ENCODE measurements at places on chromosomes 3 and 15.

DNA sequence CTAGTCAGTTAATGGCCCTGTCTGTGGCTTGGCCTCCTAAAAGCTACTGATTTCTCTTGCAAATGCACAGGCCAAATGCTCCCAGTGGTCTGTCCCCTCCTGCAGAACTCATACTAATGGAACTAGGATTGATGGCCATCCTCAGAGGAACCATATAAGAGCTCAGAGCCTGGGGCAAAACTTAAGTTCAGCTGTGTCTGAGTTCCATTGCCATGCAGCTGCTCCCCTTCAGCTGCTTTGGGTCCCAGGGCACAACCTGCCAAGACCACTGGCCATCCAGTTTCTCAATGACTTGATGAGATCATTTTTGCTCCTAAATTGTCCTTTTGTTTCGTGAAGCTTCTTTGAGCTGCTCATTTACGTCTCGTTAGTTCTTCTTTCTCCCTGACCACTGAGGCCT lies 529.5 kb upstream of the TBL1XR1 start:
- no peak for DNase-seq

- peak; percentile 39 for DNase-seq
Observed at GRCh38 chr15:100111125-100112060, 230.4 kb downstream of the ADAMTS17 start.

GRCh38 chr3:100440895-100441294 lies 39.6 kb downstream of the LNP1 start:
- DNase-seq: no peak

GRCh38 chr3:50258979-50259378 lies 10.0 kb upstream of the SEMA3B start:
- no peak for DNase-seq

- no peak for DNase-seq
Observed at GRCh38 chr3:68957895-68958294, 25.5 kb upstream of the TAFA4 start.

DNA sequence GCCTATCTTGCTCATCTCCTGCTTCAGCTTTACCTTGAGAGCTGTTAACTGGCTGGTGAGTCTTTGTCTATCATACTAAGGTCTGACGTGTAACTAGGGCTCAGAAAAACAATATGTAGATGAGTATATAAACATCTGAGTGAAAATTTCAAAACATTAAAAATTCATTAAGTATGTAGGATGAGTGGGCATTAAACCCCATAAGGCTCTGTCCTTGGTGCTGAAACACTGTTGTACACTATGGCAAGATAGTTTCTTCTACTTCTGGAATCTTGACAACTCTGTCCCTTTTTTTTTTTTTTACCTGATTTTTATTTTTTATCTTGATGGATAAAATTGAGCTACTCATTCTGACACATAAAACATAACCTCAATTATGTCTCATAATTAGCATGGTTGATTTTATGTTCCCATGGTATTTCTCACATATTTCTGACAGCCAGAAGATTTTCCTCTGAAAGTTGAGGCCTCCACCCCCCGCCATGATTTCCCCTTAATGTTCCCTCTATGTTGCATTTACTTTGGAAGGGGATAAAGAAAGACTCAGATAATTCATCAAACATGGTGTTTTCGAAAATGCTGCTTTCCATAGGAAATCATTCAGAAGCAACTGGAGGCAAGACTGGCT lies 54.3 kb downstream of the DGKG start:
- no peak for DNase-seq

- DNase-seq: no peak
Observed at GRCh38 chr3:139217633-139218032, 126.2 kb upstream of the MRPS22 start.

GRCh38 chr3:133490468-133491351 lies 82.8 kb upstream of the CDV3 start:
- no peak for DNase-seq

DNA sequence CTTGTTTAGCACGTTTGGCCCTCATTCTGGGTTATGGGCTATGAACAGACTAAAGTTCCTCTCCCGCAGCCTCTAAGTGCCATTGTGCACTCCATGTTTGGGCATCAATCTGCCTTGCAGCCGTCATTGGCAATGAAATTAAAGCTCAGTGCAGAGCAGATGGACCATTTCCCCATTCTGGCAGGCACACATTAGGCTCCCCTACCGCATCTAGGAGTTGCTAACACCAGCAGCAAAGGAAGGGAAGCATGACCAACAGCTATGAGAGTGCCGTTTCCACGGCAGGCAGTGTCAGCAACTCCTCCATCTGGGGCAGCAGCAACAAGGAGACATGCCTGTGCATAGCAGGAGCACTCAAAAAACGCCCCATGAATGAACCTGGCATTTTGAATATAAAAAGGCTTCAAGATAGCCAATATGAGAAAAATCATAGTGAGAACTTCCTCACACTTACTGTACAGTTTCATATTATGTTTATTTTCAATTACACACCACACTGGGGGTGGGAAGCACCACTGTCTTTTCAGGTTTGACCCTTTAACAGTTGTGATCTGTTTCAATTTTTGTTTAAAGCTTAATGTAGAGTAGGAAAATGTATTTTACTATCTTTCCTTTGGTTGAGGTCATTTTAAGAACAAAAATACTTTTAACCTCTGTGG lies 218.7 kb downstream of the KCNMB2 start:
- no peak for DNase-seq

GRCh38 chr3:193641440-193641775 lies 48.4 kb downstream of the OPA1 start:
- DNase-seq: no peak

DNA sequence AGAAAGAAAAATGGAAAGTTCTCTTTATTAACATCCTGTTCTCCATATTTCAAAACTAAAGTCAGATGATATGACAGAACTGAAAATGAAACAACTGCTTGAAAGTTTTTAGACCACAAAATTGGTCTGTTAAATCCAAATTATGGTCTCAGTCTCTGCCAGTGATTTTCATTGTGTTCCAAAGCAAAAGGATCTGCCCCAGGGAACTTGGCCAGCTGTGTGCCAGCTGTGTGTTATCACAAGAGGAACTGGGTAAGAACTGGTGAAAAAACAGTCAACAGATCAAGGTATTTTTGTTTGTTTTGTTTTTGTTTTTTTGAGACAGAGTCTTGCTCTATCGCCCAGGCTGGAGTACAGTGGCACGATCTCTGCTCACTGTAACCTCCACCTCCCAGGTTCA lies 323.3 kb downstream of the CTNNB1 start:
- DNase-seq: no peak

DNA sequence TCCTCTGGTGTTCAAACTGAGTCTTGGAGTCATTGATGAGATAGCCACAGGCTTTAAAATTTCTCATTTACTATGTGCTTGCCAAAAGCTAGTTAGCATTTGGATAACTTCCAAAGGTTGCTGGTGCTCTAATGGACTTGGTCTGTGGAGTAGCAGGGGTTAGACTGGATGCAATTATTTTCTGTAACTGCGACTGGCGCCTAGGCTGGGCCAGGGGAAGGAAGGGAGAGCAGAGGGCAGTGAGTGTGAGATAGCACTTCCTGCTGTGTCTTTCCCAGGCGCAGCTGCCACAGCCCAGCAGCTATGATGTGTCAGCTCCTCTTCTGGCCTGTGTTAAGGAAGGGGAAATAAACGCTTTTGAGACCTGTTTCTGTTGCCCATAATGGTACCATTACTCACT lies 98.6 kb downstream of the MYRIP start:
- no peak for DNase-seq

- DNase-seq: no peak
Observed at GRCh38 chr3:22453906-22454535, 703.0 kb upstream of the ZNF385D start.

- DNase-seq: no peak
Observed at GRCh38 chr3:149509526-149509925, 35.0 kb downstream of the TM4SF4 start.

GRCh38 chr15:31440754-31441311 lies 114.2 kb downstream of the KLF13 start:
- no peak for DNase-seq

DNA sequence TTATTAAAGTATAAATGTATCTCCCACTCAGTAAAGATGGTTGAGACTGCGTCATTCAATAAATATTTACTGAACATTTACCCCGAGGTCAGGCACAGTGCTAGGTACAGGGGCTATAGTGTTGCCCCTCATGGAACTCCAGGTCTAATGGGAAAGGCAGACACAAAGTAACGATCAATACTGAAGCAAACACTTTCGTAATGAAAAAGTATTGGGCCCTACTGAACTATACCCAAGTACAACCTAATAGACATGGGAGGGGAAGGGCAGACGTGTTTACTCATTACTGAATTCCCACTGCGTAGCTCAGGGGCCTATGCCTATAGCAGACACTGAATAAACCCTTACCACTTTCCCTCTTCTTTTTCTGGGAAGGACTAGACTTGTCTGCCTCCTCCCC lies 56.9 kb downstream of the KLHL6 start:
- no peak for DNase-seq

- no peak for DNase-seq
Observed at GRCh38 chr3:38001456-38002081, 11.0 kb downstream of the VILL start.

- DNase-seq: no peak
Observed at GRCh38 chr3:127413318-127413673, 125.5 kb upstream of the PRR20G start.

DNA sequence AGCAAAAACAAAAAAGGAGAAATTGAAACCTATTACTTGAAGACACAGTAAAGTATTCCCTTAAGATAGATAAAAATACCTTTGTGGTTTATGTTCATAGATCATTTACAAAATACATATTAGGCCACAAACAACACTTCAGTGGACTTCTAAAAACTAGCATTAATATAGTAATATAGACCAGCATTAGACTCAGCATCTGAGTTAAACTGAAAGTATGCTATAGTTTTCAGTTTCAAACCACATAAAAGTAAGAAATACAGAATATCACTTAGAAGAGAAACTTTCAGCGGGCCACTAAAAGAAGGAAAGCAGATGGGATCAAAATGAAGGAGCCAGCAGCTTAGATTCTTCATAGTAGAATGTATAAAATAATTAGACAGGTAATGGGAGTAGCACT lies 86.6 kb downstream of the MSL2 start:
- DNase-seq: no peak

DNA sequence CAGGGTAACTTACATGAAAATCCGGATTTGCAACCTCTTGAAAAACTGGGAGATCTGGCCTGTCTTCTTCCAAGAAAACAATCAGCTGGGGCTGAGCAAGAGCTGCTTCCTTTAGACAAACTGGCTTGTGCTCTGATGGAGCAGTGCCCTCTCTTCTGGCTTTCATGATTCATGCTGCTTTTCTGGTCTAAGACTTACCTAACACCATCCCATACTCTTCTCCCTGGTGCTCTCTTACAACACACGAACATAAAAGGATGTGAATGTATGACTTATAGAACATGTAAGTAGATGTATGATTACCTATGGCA lies 9.9 kb downstream of the TJP1 start:
- DNase-seq: no peak

- DNase-seq: no peak
Observed at GRCh38 chr3:133464573-133464972, 64.7 kb downstream of the BFSP2 start.

DNA sequence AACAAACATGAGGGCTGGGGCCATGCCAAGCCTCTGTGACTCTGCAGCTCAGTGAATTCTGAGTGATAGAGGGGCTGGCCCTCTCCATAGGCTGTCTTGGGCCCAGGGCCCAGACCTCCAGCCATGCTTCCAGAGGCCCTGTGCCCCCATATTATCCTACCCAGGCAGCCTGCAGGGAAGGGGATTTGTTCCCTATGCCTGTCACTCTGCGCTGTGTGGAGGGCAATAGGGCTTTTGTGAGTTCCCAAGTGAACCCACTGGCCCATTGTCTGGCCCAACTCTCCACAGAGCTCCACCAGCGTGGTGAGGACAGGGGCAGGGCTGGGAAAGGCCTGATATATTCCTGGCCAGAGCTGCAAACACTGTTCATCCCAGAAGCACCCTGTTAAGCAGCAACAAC lies 113.2 kb downstream of the EPHB1 start:
- no peak for DNase-seq

DNA sequence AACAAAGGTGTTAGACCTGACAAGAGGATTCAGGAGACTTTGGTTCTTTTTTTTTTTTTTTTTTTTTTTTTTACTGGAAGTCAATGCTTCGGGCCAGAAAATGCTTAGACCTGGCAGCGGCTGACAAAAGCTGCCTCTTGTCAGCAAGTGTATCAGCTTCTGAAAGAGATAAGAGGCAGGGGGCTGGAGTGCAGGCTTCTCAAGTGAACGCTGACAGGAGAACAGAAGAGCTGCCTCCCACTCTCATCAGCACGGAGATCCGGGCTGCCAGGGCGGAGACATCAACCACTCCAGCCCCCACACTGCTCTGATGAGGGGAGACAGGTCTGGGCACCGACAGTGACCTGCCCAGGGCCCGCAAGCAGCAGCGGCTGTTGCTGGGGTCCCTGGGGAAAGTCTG lies 9.4 kb upstream of the SCN5A start:
- DNase-seq: no peak

DNA sequence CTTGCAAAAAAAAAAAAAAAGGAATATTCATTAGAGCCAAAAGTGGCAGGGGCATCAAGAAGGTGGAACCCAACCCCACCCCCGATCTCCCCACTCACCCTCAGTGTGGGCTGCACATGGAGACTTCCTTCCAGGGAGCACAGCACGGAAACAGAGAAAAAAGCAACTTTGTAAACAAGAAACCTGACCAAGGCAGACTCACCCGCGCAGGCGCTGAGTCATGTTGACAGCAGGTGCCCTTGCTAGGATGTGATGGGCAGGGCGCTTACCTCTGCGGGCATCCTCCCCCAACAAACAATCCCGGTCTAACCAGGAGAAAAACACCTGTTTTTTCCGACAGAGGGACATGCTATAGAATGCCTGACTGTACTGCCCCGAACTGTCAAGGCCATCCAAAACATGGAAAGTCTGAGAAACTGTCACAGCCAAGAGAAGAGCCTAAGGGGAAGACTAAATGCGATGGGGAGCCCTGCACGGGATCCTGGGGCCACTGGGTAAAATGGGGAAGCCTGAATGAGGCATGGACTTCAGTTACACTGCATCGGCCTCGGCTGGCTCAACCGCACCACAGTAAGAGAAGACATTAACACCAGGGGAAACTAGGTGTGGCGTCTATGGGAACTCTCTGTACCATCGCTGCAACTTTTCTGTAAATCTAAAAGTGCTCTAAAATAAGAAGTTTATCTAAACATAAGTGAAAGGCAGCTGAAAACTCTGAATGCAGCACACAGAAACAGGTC lies 66.7 kb upstream of the GATA2 start:
- DNase-seq: no peak

GRCh38 chr15:39746176-39746575 lies 36.5 kb downstream of the FSIP1 start:
- no peak for DNase-seq

DNA sequence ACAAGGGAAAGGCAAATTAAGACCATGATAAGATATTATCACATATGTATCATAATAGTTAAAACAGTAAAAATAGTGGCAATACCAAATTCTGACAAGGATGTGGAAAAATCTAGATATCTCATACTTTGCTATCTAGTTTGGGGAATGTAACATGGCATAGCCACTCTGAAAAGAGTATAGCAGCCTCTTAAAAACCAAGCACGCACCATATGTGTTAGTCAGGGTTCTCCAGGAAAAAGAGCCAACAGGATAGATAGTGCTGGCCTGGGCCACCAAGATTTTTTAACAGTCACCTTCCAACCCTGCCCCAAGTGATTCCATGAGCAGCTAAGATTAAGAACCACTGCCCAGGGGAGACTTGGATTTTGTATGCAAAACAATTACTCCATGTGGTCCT lies 48.5 kb upstream of the XCR1 start:
- DNase-seq: no peak

Measured in NCI-H1436 (cell line).